Kidney tubule cell (primary cell): ENCODE measurements at places on chromosomes 2 and 18.
A peak's percentile ranks its signal among the peaks of the same experiment; 100 is the strongest.

DNA sequence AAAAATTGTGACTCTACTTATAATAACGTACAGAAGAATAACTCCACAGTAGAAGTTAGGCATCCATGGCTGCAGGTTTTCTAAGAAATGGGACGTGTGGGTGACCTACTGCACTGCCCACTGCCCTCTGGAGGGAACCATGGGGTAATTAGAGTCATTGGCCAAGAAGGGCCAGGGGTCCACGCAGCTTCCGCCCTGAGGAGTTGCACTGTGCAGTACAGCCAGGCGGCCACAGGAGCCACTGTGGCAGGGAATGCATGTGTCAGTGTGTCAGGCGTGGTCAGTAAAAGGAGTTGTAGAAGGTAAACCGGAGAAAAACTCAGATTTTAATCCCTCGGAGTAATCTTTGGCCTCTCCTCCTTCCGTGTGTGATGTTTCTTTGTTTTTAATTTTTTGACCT, 24.8 kb downstream of the NCK2 start:
- peak; percentile 75 for DNase-seq

DNA sequence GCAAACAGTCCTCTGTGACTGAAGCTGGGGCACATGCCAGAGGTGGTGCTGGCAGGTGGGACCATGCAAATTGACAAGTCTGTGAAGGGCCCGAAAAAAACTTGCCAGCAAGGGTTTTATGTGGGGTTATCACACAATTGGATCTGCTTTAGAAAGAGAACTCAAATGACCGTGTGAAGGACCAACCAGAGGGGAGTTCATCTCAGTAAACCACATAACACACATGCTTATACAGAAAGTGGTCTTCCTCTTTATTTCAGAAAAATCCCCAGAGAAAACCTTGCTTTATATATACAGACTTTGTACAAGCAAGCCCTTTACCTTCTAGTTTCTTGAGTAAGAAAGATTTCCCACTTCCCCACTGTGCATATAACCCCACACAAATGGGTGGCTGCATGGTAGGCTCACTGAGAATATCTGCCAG, 46.7 kb downstream of the KIDINS220 start:
- no peak for DNase-seq

GRCh38 chr2:159936471-159936870, 125.9 kb downstream of the PLA2R1 start:
- peak; percentile 6 for DNase-seq

DNA sequence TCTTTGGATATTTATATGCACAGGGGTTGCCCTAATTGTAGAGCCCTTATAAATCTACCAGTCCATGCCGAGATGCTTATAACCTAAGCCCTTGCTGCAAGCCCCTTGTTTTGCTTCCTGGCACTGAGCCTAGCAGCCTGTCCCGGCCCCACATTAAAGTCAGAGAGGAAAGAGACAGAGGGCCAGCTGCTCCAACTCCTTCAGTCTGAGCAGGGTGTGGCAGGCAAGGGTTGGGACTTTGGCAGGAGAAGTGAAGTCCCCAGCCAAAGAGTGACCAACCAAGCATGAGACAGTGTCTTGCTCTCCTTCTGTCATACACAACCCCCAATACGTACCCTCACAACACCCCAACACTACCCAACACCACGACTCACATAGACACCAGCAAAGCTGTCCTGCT, 54.7 kb upstream of the FZD7 start:
- DNase-seq = no peak

- DNase-seq = peak; percentile 46
Measured at GRCh38 chr2:98149333-98149697, 62.3 kb downstream of the VWA3B start.

DNA sequence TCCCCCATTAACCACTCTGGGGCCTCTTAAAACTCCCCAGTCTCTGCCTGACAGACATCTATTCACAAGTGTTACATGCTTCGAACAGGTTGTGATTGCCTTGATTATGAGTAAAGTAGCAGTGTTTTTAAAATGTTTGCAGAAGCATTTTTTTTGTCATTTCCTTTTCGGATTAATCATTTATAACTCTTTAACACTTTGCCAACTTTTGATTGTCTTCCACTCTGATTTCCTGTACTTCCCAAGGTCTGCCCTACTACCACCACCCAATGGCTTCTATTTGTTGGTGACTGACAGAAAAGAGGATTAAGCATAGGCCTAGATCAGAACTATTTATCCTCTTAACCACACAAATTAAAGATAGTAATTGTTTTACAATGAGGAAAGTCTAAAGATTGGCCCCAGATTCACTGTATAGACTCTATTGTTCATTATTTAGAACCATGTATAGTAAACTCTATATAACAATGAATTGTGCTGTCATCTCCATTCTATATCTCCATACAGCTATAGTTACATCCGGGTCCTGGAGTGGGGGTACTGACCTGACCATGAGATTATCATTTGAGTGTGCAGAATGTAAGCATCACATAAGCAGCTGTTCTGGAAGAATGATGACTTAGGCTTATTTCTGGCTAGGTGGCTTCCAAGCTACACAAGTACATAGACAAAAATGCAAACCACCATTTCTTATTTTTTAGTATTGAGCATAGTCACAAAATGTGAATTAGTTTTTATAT, 110.3 kb upstream of the RBMS1 start:
- peak; percentile 49 for DNase-seq
